Mammary epithelial cell (primary cell): ENCODE measurements at places on chromosomes 4 and X.
A peak's percentile ranks its signal among the peaks of the same experiment; 100 is the strongest.

- no peak for DNase-seq
Observed at GRCh38 chr4:119100655-119101054, 35.0 kb upstream of the MYOZ2 start.

GRCh38 chrX:45745479-45745878 is 544.8 kb upstream of the DIPK2B start:
- no peak for DNase-seq

DNA sequence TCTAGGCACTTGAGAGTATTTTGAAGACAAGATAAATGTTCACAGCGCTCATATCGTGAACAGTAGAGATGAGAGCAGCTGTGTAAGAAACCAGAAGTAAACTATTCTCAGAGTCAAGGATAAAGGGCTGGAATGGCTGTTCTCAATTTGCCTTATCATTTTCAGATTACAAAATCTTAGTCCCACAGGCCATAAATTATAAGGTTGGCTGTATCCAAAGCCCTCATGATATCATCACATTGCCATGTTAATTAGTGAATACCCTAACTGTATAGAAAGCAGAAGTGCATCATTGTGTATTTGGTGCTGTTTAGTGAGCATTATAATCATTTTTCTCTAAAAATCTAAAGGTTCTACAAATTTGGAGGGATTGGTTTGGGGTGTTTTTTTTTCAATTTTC is 168.9 kb upstream of the EDNRA start:
- DNase-seq, result no peak

- peak; percentile 70 for DNase-seq
Observed at GRCh38 chrX:72306851-72307645, 1.3 kb upstream of the CITED1 start.

DNA sequence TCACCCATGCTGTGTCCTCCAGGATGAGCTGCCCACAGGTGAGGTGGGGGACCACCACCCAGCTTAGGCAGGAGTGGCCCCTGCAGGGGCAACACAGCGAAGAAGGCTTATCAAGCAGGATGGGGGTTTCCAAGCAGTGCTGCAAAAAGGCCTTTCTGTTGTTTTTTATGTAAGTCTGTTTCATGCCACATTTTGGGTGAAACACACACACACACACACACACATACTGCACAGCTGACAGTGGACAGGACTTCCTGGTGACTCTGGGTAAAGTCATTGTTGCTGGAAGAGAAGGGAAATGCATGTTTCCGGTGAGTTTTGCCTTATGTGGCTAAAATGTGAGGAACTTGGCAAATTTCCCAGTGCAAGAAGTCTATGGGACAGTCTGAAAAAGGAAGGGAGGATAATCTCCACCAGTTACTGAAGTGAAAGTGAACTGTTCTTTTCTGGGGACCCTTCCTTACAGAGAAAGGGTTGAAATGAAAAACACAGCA is 119.2 kb downstream of the IRF2 start:
- DNase-seq, result peak; percentile 75

- peak; percentile 43 for DNase-seq
Observed at GRCh38 chrX:38426785-38427184, 74.4 kb downstream of the OTC start.
